ENCODE measurements at places on chromosomes 1 and 21.

DNA sequence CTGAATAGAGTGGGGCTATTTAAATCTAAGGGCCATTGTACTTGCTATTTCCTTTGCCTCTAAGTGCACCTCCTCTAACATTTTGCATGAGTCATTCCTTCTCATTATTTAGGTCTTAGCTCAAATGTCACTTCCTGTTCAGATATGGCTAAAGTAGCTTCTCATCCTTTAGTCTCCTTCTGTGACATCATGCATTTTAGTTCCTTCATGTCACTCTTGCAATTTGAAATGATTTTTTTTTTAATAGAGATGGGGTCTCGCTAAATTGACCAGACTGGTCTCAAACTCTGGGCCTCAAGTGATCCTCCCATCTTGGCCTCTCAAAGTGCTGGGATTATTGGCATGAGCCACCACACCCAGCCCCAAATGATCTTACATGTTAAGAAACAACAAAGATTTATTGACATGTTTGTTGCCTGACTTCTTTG, 6.6 kb downstream of the TBX19 start:
- DNase-seq: no peak

GRCh38 chr1:179230251-179230650, 774 bp upstream of the ABL2 start:
- DNase-seq: no peak

DNA sequence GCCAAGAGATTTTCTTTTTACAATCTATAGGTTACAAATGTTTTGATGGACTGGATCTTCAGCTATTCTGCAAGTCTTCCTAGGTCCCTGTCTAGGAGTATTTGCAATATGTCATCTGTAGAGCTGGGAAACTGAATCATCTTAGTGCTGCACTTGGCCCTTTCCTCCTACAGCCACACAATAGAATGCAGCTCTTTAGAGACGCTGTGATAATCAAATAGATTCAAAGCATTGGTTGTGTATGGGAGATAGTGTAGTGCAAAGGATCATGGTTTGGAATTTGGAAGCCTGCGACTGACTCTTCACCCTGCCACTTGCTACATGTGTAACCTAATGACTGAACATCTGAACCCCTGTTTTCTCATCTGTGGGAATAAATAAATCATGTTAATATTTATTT, 93.7 kb downstream of the AK5 start:
- no peak for DNase-seq

- DNase-seq: no peak
These were observed 156.4 kb upstream of the B3GALT2 start for GRCh38 chr1:193342811-193343210.

DNA sequence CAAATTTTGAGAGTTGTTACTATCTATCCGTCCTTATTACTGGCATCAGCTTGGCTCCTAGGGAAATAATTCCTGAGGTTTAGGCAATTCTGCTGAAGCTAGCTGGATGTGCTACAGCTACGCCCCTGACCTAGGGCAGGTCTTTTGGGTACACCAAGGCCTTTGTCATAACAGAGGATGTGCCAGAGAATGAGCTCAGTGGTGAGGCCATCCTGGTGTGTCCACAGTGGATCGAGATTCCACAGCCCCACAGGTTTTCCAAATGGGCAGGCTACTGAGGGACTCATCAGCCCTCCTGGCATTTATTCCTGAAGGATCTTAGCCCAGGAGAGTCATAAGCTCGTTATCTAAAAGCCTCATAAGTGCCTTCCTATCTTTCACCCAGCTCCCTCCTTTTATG, 475.2 kb upstream of the USP24 start:
- DNase-seq: no peak

- DNase-seq: no peak
These were observed 12.6 kb downstream of the TTC39A start for GRCh38 chr1:51317798-51318197.

- DNase-seq: no peak
These were observed 532 bp downstream of the ERO1B start for GRCh38 chr1:236281198-236281653.

- DNase-seq: no peak
These were observed 1407.2 kb downstream of the MRPL39 start for GRCh38 chr21:24200052-24200451.

- DNase-seq: no peak
These were observed 9.4 kb upstream of the PGD start for GRCh38 chr1:10389271-10389973.

GRCh38 chr1:22204989-22205913, 62.4 kb upstream of the WNT4 start:
- no peak for DNase-seq

- DNase-seq: no peak
These were observed 149.3 kb upstream of the C8B start for GRCh38 chr1:57115030-57115614.

DNA sequence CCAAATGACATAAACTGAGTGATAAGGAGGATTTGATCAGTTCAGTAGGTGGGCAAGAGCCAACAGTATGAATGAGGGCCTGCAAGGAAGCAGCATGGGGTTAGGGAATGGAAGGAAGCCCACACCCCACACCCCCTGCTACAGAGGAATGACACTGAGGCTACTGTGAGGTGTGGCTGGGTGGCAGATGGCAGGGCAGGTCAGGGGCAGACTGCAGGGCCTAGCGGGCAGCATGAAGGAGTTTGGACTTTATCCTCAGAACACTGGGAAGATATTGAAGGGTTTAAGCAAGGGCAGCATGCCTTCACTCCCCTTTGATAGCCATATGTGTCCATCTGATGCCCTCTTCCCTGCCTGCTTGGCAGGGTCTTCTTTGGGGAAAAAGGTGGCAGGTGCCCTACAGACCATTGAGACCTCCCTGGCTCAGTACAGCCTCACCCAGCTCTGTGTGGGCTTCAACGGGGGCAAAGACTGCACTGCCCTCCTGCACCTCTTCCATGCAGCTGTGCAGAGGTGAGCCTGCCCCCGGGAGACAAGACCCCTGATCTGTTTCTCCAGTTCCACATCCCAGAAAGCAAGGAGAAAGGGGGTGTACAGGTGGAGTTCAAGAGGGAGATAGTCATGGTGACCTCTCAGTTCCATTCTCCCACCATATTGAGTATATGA, 4.1 kb upstream of the LENEP start:
- no peak for DNase-seq

GRCh38 chr1:201176940-201177339, 13.7 kb upstream of the IGFN1 start:
- DNase-seq: no peak

DNA sequence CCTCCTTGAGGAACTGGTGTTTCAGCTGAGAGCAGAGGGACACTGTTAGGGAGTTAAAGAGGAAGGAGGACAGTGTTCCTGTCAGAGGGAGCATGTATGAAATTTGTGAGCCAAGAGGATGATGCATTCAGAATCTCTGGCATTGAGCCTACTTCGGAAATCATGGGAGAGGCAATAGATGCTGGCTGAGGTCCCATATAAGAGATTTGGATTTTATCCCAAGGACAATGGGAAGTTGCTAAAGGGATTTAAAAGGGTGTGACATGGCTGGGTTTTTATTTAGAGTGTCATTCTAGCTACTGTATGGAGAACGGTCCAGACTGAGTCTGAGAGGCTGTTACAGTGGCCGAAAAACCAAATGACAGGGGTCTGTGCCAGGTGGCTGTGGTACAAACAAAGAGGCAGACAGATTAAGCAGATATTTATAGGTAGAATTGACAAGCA, 403.2 kb upstream of the B3GALT2 start:
- DNase-seq: no peak

DNA sequence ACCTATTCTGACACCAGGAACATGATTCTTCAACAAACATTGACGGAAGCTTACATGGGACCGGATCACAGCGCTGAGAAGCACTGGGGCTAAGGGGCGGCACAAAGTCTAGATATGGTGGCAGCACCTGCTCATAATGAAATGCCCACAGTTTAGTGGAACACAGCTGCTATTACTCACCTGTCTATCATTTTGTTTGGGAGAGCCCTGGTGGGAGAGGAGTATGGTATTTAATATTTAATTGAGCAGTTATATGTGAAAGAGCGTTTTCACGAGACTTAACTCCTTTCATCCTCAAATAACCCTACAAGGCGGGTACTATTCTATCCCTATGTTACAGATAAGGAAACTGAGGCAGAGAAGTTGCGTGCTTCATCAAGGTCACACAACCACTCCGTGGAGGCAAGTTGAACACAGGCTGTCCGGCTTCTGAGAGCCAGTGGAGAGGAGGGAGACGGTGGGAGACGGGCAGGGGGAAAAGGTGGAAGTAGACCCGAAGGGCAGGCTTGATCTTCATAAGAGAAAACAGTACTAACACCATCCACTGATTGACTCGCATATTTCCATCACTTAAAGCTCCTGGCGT, 790 bp upstream of the TSNAX start:
- DNase-seq: no peak

- DNase-seq: no peak
These were observed 55.8 kb downstream of the YARS1 start for GRCh38 chr1:32761253-32761877.

DNA sequence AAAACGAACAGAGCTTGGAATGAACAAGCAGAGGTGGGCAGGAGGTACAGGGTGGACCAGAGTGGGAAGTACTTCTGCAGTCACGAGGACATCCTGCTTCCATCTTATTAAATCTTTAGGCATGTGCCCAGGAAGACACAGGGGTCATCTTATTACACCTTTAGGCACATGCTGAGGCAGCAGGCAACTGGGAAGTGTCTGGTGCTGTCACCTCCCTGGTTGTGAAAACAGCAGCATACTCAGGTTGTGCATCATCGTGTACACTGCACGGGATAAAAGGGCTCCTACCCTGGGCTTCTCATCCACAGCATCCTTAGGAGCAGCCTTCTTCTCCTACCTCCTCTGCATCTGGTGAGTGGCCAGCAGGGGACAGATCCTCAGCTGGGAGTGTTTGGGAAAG, at the start of gene LCE3C:
LCE3C (plus strand) TSS at position 301 of the 400 bp plus-strand sequence. CDS start 498 bp downstream, outside the sequence.
- DNase-seq: no peak

GRCh38 chr1:206944703-206945102, 1.6 kb downstream of the PIGR start:
- no peak for DNase-seq

DNA sequence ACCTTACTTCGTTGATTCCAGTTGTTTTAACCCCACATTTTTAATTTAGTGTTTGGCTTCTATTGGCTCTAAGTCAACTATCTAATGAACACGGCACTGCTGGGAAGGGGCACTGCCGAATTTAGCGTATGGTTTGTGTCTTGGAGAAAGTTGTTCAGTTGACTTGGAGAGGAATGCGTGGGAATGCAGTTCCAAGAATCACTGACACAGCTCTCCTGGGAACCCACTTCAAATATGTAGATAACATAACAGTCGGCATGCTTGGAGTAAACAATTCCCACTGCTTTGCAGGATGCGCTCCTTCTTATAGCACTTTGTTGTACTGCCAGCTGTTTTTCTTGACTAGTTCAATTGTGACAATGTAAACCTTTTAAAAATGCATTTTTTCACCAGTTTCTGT, 104.3 kb downstream of the RYR2 start:
- no peak for DNase-seq

DNA sequence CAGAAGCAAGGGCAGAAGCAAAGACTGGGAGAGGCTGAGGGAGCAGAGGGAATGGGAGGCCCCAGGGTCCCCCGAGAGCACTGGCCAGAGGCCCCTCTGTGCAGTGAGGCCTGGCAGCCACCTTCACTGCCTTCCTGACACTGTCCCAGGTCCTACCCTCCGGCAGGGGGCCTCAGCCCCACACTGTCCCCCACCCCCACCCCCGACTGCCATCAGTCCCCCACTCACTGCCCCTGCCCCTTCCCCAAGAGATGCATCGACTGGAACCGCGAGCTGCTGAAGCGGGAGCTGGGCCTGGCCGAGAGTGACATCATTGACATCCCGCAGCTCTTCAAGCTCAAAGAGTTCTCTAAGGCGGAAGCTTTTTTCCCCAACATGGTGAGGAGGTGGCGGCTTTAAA, 13.0 kb upstream of the PADI6 start:
- DNase-seq: no peak

DNA sequence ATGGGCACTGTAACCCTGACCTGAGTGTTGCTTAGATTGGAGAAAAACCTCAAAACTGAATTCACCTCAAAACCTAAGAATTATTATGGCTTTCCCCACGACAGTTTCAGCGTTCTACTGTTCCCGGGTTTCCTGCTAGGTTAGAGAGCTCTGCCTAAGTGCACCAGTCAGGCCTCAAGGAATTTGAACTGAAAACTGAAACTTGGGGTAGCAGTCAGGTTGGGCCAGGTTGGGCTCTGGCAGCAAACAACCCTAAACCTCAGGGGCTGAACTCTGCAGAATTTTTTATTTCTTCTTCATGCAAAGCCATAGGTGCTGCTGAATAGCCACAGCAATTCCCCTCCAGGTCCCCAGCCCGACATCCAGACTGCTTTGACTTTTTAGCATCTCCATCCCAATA, 437.0 kb upstream of the PROX1 start:
- no peak for DNase-seq

DNA sequence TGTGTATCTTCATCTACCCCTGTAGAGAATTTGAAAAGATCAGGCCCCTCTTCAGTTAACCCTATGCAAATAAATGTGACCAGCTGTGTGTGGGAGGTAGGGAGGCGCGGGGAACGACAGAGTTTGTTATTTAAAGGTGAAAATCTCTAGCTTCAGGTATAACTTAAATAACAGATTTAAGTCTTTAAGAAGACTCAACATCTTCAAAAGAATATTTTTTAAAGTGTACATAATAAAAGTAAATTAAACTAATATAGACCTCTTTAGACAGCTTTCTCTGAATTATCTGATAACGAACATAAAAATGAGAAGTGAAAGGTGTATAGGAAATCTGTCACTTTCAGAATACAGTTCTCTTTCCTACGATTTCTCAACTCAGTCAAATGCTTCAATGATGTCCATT, 16.0 kb downstream of the ANGPTL3 start:
- no peak for DNase-seq

GRCh38 chr1:174964261-174964971, 35.3 kb upstream of the CACYBP start:
- no peak for DNase-seq

DNA sequence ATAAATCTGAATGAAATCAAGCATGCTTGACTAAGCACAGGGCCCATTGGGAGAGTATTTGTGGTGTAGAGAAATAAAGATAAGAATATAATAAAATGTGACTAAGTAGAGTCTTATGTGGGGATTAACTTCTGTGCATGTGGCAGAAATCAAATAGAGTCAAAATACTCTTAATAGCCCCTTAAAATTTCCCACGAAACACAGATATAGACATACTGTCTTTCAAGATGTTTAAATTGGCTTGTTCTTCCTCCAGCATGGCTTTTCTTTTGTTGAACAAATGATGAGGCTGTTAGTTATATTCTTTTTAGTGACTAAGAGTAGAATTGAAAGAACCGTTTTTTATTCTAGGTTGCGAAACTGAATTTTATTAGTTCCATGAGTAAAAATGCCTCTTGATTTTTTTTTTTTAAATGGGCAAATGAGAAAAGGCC, 112.3 kb downstream of the RPS6KC1 start:
- no peak for DNase-seq

GRCh38 chr1:12341667-12342066, 111.8 kb downstream of the VPS13D start:
- no peak for DNase-seq

DNA sequence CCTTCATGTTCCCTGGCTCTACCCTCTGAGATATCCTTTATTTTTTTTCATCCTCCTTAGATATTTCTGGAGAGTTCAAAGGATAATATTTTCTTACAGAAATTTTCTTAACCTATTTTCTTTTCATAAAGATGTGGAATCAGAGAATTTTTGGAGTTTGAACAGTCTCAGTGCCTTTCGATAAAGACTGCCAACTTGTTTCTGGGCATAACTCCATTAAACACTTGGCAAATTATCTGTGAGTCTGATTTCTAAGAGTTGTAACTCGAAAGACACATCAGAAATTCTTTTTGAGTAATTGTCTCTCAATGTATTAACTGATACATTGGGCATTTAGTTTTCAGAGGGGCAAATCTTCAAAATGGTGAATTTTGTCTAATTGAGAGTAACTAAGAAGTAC, 1255.6 kb downstream of the NCAM2 start:
- DNase-seq: no peak

GRCh38 chr21:39121600-39122355, 61.5 kb downstream of the PSMG1 start:
- DNase-seq: no peak
